ENCODE measurements at places on chromosomes 5 and 9.

DNA sequence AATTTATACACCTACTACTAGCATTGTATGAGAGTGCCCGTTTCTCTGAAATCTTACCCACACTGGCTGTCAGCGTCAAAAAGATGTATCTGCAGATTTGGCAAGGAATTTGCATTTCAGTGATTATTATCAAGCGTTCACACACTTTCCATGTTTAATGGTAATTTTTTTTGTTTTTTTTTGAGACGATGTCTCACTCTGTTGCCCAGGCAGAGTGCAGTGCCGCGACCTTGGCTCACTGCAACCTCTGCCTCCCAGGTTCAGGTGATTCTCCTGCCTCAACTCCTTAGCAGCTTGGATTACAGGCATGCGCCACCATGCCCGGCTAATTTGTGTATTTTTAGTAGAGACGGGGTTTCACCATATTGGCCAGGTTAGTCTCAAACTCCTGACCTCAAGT lies 14.3 kb downstream of the ABL1 start:
- no peak for DNase-seq

GRCh38 chr9:105859428-105860091 lies 165.2 kb downstream of the TMEM38B start:
- DNase-seq = no peak

DNA sequence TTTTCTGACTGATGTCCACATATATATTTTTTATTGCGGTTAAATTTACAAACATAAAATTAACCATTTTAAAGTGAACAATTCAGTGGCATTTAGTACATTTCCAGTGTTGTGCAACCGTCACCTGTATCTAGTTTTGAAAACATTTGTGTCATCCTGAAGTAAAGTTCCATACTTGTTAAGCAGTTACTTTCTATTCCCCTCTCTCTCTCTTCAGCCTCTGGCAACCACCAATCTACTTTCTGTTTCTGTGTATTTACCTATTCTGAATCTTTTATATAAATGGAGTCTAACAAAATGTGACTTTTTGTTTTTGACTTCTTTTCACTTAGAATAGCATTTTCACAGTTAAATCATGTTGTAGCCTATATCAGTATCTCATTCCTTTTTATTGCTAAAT lies 480.1 kb upstream of the SMARCA2 start:
- no peak for DNase-seq

- DNase-seq = no peak
Observed at GRCh38 chr5:147403651-147404640, 105.9 kb downstream of the DPYSL3 start.

DNA sequence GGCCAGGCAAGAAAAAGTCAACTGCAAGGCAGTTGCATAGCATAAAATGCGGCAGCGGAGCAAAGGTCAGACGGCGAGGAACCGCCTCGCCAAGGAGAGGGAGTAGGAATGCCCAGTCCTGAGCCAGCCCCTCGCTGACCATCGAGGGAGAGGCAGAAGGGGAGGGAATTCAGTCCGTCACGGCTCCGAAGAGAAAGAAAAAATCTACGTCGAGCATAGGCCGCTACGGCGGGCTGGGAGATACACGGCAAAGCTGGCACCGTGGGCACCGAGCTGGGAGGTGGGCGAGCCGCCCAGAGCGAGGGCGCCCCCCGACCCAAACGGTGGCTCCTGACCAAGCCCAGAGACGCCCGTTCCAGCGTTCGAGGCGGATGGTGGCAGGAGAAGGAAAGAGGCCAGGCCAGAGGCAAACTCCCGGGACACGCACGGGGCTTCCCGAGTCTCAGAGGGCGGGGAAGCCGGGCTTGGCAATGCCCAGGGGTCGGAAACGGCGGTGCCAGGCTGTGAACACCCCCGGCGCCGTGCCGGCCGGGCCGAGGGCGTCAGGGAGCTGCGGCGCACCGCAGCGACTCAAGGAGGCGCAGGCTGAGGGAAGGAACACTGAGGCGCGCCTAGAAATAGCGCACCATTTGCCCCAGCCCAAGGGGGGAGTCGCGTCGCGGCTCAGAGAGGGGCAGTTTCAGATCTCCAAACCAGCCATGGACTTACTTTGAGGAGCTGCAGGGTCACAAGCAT lies 518 bp downstream of the SPRY4 start:
- DNase-seq = peak; percentile 74

DNA sequence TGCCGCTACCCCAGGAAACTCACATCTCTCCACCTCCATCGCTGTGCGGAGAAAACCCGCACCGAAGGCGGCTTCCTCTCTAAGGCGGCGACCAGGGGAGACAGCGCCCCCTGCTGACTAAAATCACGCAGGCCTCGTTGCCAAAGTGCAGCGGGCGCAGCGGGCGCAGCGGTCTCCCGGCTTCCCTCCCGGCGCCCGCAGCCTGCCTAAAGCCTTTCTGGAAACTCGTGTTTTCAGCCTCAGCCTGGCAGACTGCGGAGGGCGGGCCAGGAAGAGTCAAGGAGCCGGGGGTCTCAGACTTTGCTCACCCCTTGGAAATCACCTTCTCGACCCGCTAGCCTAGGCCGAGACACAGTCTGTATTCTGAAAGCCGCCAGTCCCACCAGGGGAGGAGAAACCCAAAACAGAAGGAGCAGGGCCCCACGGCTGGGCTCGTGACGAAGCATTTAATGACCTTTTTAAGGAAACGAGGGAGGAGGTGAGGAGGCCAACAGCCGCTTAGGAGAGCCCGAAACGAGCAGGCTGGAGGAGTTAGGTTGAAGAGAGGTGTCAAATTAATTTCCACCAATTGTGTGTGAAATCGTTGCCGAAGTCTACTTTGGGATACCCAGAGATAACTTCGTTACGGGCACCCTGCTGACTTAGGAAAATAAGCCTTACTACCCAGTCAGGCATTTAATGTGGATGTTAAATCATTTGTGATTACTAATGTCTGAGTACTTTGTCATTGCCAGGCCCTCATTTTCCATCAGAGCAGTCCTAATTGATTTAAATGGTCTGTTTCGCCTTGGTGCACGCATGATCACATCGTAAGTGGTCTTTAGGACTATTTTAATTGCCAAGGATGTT lies 7.3 kb upstream of the FOXB2 start:
- peak; percentile 58 for DNase-seq

GRCh38 chr5:64518793-64519192 lies 13.0 kb downstream of the RGS7BP start:
- no peak for DNase-seq

GRCh38 chr9:89825669-89826068 lies 220.9 kb downstream of the GADD45G start:
- DNase-seq = no peak

DNA sequence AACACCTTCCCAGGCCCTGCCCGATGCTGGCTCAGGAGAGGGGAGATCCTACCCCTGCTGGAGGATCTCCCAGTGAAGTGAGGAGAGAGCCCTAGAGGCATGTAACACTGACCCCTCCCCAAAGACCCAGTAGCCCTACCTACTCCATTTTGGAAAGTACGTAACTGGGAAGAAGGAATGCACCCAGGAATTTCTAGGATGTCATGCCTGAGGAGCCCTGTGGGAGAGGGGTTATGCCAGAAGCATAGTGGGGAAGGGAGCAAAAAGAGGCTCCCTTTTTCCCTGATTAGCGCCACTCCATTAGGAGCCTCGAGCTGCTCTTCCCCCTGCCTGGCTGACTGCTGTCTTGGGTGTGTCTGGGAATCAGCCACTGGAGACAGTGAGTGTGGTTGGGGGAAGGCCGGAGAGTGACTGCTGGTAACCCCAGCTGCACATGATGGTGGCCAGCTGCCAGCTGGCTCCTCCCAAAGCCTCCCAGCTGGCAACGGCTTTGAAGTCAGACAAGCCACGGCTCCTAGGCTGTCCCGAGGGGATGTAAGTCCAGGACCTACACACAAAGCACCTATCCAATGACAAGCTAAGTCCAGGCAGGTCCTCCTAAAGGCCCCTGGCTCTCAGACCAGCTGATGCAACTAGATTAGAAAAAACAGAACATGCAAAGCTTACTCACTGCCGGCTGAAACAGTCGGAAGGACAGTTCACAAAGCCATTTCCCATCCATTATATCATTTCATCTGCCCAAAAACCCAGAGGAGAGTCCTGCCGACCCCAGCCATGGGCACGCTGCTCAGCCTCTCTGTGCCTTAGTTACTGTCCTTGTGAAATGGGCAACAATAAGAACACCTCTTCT lies 136.5 kb upstream of the ABCA1 start:
- DNase-seq = peak; percentile 99

DNA sequence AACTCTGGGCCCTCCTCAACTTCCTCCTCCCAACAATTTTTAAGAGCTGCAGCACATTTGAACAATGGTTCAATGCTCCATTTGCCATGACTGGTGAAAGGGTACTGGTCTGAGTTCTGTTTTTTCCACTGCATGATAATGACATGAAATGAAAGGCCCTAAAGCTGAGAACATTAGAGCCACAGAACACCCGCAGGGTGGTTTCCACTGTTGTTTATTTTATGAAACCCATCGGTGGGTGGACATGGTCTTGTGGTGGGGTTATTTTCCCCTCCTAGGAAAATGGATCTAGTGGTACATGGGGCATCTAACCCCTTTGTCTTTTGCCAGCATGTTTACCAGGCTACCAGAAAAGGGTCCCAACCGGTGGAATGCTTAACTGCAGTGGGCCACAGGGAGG lies 71.8 kb downstream of the SMARCA2 start:
- DNase-seq = no peak

DNA sequence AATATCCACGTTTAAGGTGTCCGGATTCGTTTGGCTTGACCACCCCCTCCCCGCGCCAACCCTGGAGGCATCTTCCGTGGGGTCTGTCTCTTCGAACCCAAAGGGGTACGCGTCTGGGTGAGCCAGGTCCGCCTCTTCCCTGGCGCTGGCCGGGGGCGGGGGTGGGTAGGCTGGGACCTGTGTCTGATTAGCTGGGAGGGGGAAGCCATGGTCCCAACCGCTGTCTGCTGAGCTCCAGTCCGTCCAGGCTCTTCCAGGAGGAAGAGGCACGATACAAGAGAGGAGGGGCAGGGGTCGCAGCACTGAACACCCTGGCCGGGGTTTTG lies at the start of gene LVRN:
LVRN (plus strand) TSS at position 237 of the 326 bp plus-strand sequence. CDS start 143 bp downstream, outside the sequence.
- no peak for DNase-seq

DNA sequence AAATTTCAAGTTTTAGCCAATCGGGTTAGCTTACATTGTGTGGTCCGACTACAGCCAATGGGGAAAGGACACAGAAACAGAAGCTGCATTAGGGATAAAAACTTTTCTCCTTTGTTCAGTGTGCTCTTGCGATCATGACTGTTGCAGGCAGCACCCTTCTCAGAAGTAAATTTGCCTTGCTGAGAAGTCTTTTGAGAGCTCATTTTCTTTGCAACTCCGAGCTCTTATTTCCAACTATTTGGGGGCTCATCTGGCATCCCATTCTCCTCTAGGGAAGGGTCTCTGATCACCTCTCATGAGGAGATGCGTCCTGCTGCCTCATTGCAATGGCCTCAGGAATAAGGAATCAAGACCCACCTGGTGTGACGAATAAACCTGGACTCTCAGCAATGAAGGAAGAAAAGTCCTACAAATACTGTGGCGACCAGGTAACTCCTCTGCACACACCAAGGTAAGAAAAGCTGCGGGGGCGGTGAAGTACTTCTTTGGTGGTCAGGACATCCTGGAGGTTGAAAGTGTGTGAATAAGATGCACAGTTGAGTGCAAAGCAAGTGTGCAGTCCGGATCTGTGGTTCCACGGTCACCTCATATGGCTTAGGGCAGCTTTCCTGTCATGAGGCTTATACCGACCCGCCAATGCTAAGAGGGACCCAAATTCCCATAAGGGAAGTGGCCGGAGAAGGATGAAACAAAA lies 20.4 kb downstream of the CNOT8 start:
- peak; percentile 8 for DNase-seq

GRCh38 chr5:7078901-7079300 lies 317.0 kb upstream of the ADCY2 start:
- peak; percentile 48 for DNase-seq

DNA sequence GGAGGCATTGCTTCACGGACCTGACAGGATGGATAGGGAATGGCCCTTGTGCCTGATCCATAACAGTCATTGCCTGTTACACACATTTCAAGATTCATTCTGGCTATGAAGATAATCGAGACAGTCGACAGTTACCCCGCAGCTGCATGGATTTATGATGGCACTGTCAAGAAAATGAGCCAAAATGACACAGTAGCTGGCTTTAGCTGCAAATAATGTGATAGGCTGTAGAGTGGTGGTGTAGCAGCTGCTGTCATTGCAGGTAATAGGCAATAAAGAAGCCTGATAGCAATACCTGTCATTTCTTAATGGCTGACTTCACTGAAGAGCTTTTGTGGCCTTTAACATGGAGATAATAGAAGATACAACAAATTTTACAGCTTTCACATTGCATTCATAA lies 1085.2 kb upstream of the ARRDC3 start:
- DNase-seq = peak; percentile 69

- peak; percentile 27 for DNase-seq
Observed at GRCh38 chr5:134510970-134511795, 14.3 kb upstream of the JADE2 start.

- DNase-seq = no peak
Observed at GRCh38 chr5:62652225-62652624, 73.6 kb downstream of the LRRC70 start.

DNA sequence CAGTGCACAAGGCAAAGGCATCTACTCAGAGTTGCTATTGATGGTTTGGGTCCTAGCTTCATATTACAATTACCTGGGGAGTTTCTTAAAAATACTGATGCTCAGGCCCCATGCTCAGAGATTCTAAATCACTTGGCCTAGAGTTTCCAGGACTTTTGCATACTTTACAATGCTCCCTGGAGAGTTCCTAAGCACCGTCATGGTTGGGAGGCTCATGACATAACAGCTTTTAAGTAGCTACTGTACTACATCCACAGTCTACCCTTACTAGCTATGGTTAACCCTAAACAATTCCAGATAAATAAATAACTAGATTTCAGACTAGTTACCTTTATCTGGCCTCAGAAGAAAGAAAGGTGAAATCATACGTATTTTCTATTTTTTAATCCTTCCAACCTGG lies 414.4 kb downstream of the PDE4D start:
- peak; percentile 26 for DNase-seq

DNA sequence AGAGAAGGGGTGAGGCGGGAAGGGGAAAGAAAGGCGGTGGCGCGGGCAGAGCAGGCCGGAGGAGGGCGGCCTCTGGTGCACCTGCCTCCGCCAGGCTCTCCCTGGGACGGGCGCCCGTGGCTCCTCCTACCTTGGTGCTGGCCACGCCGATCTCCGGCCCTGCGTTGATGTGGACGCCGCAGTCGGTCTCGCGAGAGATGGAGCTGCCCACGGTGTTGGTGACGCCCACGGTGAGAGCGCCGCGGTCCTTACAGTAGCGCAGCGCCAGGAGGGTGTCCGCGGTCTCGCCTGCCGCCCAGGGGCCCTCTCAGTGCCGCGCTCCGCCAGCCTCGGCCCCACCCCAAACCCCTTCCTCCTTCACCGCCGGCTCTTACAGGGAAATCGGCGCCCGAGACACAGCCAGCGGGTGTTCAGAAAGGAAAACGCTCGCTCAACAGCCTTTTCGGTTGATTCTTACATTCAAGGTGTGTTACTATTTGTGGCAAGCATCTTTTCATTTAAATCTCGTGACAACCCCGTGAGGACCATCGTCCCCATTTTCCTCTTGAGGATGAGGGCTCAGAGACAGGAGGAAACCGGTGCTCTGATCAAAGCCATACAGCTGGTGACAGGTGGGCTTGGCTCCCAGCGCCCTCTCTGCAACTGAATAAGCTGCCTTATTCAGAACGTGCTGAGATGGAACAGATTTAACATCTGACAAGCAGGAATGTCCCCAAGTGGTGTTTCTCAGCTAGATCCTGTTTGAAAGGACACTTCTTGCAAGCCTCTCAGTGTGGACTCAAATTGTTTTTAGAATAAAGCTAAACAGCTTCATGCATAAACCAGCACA lies 22.0 kb upstream of the MAPK9 start:
- DNase-seq = peak; percentile 98

GRCh38 chr5:60649288-60649917 lies 50.6 kb downstream of the DEPDC1B start:
- peak; percentile 59 for DNase-seq

Data from NCI-H69 (cell line).